Activated CD4-positive, CD25-positive, alpha-beta regulatory T cell treated with anti-CD3 and anti-CD28 coated beads, Interleukin-2, amount 50 U/mL, for 16 hours (primary cell): ENCODE measurements at places on chromosomes 2 and 18.

GRCh38 chr2:85237849-85238565 lies 89.8 kb downstream of the TGOLN2 start:
- no peak for DNase-seq

- DNase-seq: no peak
These were observed 252.5 kb downstream of the SMAD2 start for GRCh38 chr18:47677952-47678351.

DNA sequence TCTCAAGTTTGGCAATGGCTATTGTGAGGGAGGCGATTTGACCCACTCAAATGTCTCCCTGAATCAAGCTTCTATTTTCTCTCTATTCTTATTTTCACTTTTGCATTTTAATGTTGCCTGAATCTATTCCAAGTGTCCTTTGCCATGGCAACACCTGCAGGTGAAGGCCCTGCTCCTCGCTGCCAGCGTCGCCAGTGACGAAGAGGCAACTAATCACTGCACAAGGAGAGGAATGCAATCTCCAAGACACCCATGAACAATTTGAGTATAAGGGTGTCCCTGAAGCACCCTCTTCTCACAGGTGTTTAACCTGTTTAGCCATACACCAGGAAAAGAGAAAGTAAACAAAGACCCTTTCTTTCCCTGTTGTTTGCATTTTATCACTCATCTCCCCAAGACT lies 165.6 kb upstream of the VRK2 start:
- no peak for DNase-seq

GRCh38 chr2:60260639-60261296 lies 292.7 kb downstream of the BCL11A start:
- DNase-seq: no peak

DNA sequence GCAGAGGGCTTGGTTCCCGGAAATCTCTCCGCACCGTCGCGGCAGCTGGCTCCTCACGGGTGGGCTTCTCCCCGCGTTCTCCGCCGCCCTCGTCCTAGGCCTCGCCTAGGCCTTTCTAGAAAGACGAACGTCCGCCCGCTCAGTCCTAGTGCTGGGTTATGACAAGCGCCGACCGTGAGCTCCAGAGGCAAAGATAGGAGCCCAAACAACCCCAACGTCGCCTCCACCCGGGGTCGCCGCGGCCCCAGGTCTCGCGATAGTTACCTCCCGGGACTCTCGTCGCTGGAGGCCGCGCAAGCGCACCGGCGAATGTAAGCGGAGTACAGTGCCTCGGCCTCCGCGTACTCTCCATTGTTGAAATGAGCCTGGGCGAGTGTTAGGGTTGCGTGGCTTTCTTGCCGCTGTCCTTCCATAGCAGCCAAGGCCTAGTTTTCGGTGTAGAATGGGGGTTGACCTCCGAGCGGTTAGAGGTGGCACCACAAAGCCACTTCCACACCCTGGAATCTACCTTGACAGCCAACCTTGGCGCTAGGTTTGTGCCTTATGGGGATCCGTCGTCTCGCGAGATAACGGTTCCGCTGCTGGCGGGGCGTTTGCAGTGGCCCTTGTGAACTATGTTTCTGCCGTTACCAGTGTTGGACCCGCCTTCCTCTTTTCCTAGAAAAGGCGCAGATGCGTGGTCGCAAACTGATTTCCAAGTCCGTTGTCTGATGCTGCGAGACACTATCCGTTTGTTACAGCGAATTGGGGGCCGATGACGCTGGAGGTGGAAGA lies at the start of gene TTC32:
Gene TTC32, minus strand, starts transcription at position 542 of the 774 bp plus-strand sequence. Its CDS starts 129 bp downstream, at position 413.
- peak; percentile 86 for DNase-seq

DNA sequence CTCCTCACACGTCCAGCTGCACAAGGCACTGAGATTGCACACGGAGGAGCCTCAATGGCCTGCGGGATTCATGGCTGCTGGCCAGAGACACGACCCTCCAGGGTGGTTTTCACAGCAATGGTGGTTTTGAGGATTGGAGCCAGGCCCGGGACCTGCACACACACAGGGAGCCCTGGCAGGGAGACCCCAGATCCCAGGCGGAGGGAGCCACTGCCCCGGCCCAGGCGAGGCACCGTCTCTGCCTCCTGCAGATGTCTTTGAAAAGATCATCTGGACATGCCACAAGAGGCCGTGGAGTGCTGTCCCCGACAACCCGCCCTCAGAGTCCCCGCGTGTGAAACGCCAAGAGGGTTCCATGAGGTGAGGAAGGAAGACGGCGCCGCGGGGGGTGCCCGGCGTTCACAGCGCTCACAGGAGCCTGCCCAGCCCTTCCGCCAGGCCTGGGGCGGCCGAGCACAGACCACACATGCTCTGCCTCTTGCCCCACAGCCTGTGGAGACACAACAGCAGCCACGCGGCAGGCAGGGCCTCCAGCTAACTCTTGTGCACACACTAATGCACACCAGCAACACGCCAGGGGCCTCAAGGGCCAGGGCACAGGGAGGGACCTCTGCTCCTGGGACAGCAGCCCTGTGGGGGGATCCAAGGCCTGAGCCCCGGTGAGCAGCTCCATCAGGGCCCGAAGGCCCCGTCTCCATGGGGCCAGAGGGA lies 72.8 kb upstream of the CTDP1 start:
- DNase-seq: no peak

DNA sequence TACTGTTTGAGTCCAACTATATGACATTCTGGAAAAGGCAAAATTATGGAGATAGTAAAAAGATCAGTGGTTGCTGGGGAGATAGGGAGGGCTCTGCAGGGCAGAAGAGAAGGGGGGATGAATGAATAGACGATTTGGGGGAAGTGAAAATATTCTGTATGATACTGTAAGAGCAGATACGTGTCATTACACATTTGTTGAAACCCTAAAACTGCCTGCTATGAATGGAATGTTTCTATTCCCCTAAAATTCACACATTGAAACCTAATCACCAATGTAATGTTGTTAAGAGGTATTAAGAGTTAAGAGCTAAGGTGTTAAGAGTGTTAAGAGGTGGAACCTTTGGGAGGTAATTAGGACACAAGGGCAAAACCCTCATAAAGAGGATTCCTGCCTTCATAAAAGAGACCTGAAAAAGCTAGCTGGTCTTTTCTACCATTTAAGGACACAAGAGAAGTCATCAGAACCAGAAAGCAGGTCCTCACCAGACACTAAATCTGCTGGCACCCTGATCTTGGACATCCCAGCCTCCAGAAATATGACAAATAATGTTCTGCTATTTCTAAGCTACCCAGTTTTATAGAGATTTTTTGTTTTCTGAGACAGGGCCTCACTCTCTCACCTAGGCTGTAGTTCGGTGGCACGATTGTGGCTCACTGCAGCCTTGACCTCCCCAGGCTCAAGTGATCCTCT lies 76.2 kb downstream of the ATAD2B start:
- no peak for DNase-seq

DNA sequence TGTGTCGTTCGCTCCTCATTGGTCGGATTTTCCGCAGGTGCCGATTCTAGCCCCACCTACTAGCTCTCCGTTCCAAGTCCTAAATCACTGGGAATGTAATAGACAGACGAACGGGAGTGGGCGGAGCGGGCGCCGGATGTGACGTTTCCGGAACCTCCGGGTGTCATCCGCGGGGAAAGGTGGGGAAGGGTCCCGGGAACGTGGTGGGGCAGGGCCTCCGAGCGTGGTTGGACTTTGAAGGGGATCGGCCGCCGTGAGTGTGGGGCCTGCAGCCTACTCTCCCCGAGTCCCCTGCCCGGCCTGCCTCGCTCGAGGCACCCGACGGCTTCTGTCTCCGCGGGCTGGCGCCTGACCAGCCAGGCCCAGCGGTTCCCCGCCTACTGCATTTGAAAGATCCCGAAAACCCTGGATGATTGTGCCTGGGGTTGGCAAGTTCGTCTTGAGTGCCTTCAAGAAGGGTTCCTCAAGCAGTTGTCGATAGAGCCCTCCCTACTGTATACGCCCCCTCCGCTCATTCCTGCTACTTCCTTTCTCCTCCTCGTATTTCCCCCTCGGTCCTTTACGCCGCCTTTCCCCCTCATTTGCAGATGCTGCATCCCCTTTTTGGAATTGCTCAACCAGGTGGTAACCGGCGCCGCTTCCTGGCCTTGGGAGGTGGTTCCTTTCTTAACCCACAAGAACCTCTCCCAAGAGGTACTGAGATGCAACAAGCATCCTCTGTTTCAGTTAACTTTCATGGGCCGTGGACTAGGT lies at the start of gene STAMBP:
Gene STAMBP, plus strand, starts transcription at position 144 of the 753 bp plus-strand sequence. CDS start 1,896 bp downstream, outside the sequence.
- peak; percentile 79 for DNase-seq
